ENCODE measurements at places on chromosomes 5 and 9.

- DNase-seq: no peak
Observed at GRCh38 chr9:20316372-20316771, 305.9 kb downstream of the MLLT3 start.

- DNase-seq: peak; percentile 57
Observed at GRCh38 chr9:93060746-93061259, 2.3 kb downstream of the SUSD3 start.

- peak; percentile 83 for DNase-seq
Observed at GRCh38 chr9:122125158-122125508, 32.0 kb upstream of the TTLL11 start.

DNA sequence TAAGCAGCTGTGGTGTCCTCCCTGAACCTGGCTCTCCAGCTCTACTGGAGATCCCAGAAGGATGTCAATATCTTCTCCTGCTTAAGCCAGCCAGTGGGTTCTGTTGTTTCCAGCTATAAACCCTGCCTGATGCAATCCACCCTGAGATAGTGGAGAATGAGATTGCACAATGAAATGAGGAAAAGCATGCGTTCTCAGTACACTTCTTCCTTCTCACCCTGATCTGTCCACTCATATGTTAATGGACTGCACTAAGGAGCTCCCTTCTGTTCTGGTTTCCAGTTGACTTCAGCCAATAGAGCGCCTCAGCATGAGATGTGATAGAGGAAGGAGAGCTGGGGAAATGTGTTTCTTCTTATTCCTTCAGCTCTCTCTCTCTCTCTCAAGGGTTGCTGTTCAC lies 40.0 kb upstream of the CDH6 start:
- DNase-seq: no peak

DNA sequence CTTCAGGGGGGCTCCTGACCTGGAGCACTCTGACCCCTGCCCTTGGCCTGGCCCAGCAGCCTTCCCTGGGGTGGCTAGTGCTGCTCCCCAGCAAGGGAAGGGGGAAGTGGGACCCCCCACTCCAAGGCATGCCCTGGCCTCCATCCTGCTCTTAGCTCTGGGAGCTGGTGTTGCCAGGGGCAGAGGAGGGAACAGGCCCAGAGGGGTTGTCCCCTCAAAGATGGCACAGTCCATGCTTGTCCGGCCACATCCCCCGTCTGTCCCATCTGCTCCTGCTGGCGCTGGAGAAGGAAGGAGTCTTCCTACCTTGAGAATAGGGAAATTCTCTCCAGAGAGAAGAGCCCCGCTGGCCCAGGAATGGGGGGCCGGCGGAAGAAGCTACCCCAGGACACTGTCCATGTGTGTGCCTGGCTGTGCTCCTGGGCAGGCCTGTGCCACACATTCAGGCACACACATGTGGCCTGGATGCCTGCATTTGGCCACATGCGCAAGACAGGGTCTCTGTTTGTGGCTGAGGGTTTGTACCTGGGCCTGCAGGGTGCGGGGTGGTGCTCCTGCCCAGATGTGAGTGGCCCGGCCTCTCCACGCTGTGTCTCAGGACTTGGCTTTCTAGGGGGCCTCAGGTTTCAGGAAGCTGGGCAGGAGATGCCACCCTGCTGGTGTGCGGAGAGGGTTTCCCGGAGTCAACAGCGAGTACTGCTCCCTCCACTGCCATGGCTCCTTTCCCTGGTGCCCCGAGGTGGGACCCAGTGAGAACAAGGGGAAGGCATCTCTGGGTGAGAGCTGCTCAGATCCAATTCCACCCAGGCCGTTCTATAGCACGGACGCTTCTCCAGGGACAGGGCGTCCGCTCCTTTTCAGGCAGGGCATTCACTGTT lies 247.1 kb downstream of the PBX3 start:
- DNase-seq: no peak
